PC-3 (cell line): ENCODE measurements at places on chromosomes 2 and 18.
A peak's percentile ranks its signal among the peaks of the same experiment; 100 is the strongest.

DNA sequence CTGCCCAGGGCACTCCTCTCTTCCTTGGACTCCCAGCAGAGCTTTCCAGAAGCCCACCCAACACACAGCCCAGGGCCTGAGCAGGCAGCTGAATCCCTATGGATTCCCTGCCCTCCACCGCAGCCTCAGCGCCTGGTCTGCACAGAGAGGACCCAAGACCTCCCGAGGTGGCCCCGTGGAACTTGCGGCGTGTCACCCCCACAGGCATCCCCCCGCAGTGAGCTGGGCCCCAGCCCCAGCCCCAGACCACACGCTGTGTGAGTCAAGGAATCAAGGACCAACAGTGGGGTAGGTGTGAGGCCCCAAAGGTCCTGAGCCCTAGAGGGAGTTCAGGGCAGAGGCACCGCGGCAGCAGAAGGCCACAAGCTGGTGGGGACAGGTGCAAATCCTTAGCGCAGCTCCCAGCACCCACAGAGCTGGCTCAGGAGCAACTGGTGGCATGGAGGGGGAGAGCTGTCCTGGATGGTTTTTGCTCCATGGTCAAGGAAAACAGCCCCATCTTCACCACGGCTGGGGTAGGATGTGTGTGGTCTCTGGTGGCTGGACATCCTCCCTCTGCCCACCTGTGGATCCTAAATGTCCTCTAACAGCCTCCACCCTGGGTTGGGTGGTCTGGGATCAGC, 8.5 kb downstream of the HS6ST1 start:
- no peak for DNase-seq

GRCh38 chr18:71784777-71785176, 759.4 kb downstream of the CBLN2 start:
- peak; percentile 46 for DNase-seq

DNA sequence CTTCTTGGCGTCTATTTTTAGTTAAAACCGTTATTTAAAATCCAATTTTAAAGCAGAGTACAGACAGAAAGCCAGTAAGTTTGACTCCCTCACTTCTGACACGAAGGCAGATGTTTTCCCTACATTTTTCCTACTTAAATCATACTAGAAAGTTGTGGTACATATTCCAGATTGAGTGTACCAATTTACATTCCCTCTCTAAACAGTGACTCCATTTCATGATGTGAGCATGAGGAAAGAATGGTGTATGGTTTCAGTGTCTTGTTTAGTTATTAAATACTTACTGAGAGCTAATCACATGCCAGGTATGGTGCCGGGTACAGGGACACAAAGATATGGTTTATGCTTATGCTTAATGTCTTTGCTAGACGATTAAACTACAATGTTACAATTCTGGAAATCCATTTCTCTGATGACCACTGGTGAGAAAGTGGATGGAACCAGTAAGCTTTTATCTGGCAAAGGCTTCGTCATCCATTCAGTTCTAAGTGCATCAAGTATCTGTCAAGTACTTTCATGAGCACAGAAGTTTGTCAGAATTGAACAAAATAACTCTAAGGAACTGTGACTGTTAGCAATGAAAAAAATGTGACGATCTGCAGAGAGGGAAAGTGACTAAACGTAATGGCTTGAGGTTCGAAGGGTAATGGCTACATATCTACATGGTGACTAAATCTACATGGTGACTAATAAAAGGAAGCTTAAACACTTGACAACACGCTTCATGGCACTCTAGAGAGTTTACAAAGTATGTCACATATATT, 25.7 kb downstream of the MAP4K3 start:
- peak; percentile 92 for DNase-seq

DNA sequence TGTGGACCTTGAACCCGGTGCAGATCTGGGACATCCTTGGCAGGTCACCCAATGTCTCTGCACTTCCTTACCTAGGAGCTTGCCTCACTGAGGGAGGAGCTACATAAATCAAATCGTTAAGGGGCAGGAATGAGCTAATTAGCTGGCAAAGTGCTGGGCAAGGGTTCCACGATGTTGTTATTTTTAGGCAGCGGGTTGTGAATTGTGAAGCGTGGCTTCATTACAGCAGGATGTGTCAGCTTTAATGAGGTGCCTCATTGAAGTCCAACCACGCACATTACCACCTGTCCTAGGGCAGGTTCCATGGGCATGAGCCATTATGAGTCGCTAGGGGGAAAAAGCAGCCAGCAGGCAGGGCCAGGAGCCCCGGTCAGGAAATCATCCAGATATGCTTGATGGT, 127.0 kb upstream of the AGAP1 start:
- peak; percentile 21 for DNase-seq

DNA sequence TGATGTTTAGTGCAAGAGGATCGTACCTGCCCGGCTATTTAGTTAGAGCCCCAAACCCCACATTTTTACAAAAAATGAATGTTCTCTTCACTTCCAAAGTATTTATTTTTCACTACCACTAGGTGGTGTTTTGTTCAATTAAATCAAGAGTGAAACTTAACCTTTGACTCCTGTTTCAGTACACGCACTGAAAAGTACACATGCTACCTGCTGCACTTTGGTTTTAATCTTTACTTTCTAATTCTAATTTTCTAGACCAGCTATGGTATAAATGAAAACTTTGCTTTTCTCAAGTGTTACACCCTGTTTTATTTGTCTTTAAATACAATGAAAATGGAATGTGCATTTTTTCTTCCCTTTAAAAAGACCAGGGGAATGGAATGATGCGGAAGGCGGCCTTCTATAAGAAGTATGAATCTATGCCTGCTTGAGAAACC, 31.4 kb upstream of the CHN1 start:
- DNase-seq, result peak; percentile 58
